Muscle of back (tissue), 13 donors: ENCODE measurements at places on chromosomes 4 and X. TPM values are rescaled to one million over a fixed set of nuclear protein-coding genes. Genes with fewer than 3 reads are reported as not detected.
A peak's percentile ranks its signal among the peaks of the same experiment; 100 is the strongest.

DNA sequence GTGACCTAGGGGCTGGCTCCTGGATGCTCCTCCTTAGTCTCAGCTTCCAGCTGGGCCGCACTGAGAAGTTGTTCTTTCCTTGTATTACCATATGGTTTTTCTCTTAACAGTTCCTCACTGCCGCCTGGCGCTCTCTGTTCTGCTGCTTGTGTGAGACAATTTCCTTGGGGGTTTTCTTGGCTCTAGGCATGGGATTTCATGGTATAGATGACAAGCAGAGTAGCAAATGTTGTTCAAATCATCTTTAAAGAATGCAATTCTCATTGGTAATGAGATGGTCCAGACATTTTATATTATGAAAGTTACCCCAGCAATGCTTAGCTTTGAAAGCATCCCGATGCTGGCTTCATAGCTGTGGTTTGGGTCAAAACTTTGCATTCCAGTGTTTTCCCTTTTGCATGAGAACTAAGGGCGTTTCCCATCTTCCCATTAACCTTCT, 37.6 kb downstream of the SEPTIN11 start:
- DNase-seq = peak; percentile 95

DNA sequence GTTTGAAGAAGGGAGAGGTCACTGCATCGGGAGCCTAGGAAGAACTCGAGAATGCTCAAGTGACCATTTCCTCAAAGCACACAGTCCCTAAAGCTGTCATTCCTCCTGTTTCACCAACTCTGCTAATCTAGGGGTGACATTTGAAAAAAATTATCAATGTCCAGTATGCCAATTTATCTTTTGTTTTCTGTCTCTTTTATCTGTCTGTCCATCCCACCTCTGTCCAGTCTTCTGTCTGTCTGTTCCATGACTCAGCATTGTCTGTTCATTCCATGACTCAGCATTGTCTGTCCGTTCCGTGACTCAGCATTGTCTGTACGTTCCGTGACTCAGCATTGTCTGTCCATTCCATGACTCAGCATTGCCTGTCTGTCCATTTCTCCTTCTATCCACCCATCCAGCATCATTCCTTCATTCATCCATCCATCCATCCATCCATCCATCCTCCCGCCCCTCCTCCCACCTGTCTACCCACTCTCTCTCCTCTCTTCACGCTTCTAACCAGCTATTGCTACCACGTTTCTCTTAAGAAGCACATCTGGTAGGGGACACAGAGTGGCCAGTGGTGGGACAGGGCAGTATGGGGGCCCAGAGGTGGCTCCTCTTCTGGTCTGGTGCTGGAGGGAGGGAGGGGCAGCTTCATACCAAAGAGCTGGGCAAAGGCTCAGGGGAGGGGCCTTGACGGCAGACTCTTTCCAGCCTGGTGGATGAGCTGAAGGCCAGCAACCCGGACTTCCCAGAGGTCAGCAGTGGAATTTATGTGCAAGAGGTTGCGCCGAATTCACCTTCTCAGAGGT, 34.1 kb downstream of the HTRA3 start:
- no peak for DNase-seq

Gene SYNPO2
- 145 TPM for polyA plus RNA-seq

DNA sequence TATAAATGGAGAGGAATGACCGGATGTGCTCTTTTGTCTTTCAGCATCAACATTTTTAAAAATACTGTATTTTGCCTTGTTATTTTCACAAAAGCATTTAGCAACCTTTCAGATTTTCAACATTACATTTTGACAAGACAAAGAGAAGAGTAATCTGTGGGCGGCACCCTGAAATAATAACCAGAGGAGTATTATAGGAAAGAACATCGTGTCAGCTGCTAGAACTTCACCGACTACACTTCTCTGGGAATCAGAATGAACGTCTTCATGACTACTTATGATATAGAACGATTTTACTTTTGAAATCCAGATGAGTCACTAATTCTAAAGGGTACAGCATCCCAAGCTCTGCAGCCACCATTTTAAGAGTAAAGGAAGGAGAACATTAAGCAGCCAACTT, 531.5 kb upstream of the FRG1 start:
- DNase-seq = no peak

- peak; percentile 1 for DNase-seq
These were observed 1073.7 kb downstream of the PDHA2 start for GRCh38 chr4:96913441-96914080.

- DNase-seq = no peak
These were observed 7.6 kb downstream of the HS3ST1 start for GRCh38 chr4:11421116-11421515.

Gene TSPAN7
- polyA plus RNA-seq = 136 TPM

Gene NHS
- 2.6 TPM for polyA plus RNA-seq

Gene HSD17B11
- polyA plus RNA-seq = 26.5 TPM

Gene CA5B
- 3.0 TPM for polyA plus RNA-seq

DNA sequence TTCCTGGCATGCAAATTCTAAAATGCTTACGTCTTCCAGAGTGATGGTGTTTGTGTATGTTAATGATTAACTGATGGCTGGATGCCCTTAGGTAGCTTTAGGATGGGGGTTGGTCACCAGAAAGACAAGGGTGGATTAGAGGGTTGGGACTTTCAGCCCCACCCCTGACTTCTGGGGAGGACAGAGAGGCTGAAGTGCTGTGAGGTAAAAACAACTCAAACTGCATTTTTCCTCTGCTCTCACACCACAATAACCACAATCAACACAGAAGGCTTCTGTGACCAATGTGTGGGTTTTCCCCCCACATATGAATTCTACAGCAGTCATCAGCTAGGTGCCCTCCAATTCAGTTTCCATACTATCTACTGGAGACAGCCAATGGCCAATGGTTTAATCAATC, 18.7 kb upstream of the DDIT4L start:
- DNase-seq = no peak

- no peak for DNase-seq
These were observed 21.9 kb upstream of the WDR45 start for GRCh38 chrX:49101629-49101984.

DNA sequence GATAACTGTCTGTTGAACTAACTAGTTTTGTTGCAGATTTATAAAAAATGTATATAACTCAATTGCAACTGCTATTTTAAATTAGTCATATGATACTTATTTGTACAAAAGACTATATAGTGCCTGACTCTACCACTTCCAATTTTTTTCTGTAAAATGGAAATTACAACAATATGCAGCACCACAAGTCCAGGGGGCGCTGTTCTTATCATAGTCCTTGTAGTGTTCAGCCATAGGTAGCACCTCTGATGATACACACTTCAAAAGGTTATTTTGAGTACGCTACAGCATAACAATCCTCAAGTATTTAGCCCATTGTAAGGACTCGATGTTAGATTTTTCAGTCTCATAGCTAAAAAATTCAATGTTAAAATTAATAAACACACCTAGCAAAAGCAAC, 174.9 kb downstream of the CORIN start:
- DNase-seq = no peak

DNA sequence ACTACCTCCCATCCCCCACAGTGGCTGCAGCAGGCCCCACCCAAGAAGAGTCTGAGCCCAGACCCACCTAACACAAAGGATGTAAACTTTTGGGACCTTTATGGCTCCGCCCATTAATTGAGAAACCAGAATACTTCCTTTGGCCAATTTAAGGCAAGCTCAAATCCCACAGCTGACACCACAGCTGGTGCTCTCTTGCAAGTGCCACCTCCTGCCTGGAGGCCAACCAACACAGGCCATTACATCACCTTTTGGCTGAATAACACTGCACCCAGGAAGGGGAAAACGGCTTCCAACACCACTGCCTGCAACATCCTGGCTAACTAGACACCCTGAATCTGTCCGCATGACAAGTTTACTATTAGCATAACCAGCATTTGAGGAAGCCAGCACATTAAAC, 248.8 kb downstream of the PRDM5 start:
- DNase-seq = no peak

- DNase-seq = no peak
These were observed 35.5 kb upstream of the PLAC8 start for GRCh38 chr4:83149865-83150652.

DNA sequence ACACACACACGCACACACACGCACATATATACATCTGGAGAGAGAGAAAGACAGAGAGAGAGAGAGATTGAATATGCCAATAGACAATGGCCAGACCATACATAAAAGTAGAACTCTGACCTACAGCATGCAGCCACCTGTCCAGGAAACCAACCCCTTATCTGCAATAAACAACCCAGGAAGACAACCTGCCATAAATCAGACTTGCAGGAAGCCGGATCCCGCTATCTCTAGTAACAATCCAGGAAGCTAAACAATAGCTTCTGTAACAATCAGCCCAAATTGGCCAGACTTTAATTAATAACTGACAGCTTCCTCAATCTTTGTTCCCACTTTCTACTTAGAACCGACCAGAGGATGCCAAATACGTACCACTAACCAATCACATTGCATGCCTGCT, 173.2 kb downstream of the LDB2 start:
- no peak for DNase-seq

Gene HTN3
- not detected for polyA plus RNA-seq

Gene PGAM4
- polyA plus RNA-seq = not detected

GRCh38 chrX:38882894-38883626, 81.8 kb downstream of the MID1IP1 start:
- DNase-seq = no peak

DNA sequence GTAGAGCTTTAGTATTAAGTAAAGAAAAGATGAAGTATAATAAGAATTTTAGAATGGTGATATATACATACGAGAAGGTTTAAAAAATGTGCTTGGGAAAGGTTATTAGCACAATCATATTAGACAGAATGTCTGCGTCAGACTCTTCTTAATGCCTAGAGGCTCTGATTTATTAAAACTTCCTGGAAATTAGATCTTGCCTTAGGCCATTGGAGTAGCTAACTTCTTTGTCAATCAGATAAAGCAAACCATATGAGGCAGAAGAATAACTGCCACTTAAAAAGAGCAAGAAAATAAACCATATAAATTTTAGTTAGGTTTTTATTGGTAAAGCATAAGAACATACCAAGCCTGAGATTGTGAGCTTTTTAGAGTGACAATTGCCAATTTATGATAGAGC, 309.1 kb downstream of the TLL1 start:
- no peak for DNase-seq

DNA sequence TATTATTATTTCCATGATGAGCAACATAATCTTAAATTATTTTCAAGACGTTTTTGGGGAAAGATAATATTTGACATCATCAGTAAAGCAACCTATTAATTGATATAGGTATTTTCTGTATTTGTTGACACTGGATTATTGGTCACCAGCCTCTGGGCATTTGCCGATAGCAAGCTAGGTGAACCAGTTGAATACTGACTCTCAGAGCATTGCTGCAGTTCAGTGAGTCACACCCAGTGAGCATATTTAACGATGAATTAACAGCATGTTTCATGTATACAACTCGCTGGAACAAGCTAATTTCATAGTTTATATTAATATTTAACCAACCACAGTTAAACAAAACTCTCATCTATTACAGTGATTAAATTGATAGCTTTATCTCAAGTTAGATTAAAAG, 1006.0 kb upstream of the DIAPH2 start:
- no peak for DNase-seq

DNA sequence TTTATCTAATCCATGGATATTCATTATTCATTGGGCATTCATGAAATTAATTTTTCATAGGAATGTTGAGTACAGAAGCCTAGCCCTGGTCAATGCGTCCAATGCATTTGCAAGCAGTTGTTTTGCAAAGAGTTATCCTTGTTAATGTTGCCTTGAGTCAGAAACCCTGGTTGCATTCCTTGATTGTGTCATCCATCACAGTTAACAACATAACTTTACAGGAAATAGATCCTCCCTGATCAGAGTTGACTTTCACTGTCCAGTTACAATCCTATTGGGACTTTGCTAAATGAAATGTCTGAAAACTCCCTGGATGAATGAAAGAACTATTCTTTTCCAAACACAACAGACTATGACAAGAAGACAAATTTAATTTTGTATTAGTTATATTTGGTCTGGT, 924.3 kb upstream of the SLIT2 start:
- no peak for DNase-seq

DNA sequence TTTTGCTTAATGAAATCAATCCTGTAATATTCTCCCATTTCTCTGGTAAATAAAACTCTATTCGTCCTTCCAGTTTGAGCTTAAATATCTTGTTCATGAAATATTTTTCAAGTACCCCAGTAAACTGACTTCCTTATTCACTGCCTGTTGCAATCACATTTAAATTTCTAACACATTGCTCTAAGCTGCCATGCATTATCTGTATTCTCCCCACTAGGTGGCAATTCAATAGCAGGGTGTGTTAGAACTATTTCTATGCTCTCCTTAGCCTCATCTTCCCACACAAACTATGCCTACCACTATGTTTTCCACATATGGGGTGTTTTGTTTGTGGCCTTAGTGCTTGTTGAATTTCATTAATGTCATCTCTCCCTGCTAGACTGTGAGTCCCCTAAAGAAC, 377.1 kb upstream of the HS3ST1 start:
- DNase-seq = no peak

DNA sequence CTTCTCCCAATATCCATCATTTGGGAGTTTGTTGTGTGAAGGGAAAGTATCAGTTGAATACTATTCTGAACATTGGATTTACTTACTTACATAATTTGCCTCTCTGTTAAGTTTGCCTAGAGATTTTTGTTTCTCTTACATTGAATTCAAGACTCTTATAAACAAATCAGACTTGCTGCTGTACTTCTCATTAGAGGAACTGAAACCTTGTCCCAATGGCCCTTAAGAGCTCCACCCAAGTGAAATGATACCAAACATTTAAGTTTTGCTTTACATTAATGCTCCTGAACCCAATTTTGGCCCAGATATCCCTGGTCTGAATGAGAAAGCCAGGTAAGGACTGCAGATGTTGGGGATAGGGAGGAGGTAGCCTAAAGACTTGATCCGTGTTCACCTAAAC, 32.0 kb downstream of the HAND2 start:
- DNase-seq = no peak

- no peak for DNase-seq
These were observed 174.4 kb upstream of the SPIN4 start for GRCh38 chrX:63525491-63525890.

GRCh38 chr4:184287697-184288255, 70.1 kb upstream of the ENPP6 start:
- DNase-seq = peak; percentile 32

Gene SPANXD
- not detected for polyA plus RNA-seq

Gene UGDH
- polyA plus RNA-seq = 47.8 TPM

- peak; percentile 66 for DNase-seq
These were observed 22.1 kb downstream of the YIPF7 start for GRCh38 chr4:44629280-44629866.

GRCh38 chrX:133085785-133086184, 11.1 kb downstream of the USP26 start:
- DNase-seq = no peak

DNA sequence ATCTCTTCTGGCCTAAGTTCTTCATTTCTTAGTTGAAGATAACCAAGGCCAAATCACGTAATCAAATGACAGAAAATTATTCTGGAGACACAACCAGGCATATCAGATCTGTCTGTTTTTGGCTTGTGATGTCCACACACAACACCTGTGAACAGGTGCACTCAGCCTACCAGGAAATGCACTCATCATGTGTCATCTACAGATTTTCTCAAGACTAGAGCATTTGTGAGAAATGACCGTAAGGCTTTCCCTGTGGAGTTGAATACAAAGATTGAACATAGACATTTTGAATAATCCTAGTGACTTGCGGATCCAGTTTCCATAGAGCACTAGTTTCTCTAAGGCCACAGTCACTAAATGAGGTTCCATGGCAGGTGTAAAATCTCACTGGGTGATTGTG, 26.7 kb upstream of the CXCL8 start:
- DNase-seq = no peak

GRCh38 chr4:94673961-94674360, 83.8 kb upstream of the BMPR1B start:
- DNase-seq = no peak

GRCh38 chr4:28435314-28435713, 1574.7 kb downstream of the STIM2 start:
- DNase-seq = peak; percentile 38
